Activated naive CD4-positive, alpha-beta T cell treated with anti-CD3 and anti-CD28 coated beads, Interleukin-2, amount 50 U/mL, for 72 hours (primary cell): ENCODE measurements at places on chromosomes 2 and 18. TPM values are rescaled to one million over a fixed set of nuclear protein-coding genes. Genes with fewer than 3 reads are reported as not detected.

PLCD4 gene
- 0.43 TPM for total RNA-seq

DNA sequence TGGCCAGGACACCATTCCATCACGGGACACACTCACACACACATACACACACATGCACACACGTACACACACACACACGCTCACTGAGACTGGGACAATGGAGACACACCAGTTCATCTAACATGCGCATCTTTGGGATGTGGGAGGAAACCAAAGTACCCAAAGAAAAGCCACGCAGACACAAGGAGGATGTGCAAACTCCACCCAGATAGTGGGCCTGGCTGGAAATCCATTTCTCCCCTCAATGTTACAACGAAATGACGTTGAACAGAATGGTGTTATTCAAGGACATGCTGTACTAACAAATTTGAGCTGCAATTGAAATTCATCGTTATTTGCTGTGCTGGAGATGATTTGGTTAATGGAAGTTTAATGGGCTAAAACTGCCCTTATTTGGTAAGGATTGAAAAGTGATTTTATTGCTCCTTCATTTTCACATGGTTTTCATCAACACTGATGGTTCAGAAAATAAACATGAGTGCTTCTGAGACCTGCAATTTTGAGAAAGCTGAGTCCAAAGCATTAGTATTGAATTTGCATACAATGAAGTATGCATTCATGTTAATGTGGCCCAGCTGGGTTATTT lies 110.0 kb downstream of the KCNE4 start:
- no peak for DNase-seq

DNA sequence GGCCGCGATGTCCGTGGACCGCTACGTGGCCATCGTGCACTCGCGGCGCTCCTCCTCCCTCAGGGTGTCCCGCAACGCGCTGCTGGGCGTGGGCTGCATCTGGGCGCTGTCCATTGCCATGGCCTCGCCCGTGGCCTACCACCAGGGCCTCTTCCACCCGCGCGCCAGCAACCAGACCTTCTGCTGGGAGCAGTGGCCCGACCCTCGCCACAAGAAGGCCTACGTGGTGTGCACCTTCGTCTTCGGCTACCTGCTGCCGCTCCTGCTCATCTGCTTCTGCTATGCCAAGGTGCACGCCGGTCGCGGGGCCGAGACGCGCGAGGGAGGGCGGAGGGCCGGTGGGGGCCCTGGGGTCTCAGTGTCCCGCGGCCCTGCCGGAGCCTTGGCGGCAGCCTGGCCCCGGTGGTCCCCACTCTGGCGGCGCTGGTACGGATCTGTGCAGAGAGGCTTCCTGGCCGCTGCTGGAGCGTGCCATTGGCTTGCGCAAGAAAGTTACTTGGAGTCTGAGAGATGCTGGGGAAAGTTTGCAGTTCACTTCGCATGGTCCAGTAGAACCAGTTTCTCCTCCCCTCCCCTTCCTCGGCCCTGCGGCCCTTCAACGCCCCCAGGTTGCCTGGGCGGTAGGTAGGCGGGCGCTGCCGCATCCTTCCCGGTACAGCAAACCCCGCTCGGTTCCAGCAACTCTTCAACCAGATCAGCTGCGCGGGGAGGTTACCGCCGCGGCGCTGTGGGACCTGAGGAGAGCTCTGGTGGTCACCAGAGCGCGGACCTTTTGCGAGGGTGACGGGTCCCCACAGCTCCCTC lies 1.5 kb downstream of the GALR1 start:
- no peak for DNase-seq

GRCh38 chr2:73920577-73921545 lies 5.8 kb upstream of the DGUOK start:
- DNase-seq = no peak

GRCh38 chr2:3134026-3134571 lies 243.5 kb downstream of the EIPR1 start:
- no peak for DNase-seq
